ENCODE measurements at places on chromosomes 5 and 9.

DNA sequence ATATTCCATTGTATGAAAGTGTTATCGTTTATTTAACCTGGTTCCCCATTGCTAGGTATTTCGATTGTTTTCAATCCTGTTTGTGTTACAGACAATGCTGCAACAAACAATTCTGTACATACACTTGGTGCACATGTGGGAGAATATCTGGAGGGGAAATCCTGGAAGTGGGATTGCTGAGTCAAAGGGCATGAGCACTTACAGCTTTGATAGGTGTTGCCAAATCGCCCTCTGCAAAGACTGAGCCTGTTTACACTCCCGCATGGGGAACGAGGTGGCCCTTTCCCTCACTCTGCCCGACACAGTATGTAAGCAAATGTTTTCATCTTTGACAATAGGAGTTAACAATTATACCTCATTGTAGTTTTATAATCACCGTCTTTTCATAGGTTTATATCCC is 66.2 kb downstream of the PDE6A start:
- DNase-seq = no peak

- peak; percentile 67 for DNase-seq
Observed at GRCh38 chr9:93132287-93132927, 1.6 kb downstream of the NINJ1 start.

GRCh38 chr9:19643875-19644274 is 145.0 kb downstream of the SLC24A2 start:
- no peak for DNase-seq

DNA sequence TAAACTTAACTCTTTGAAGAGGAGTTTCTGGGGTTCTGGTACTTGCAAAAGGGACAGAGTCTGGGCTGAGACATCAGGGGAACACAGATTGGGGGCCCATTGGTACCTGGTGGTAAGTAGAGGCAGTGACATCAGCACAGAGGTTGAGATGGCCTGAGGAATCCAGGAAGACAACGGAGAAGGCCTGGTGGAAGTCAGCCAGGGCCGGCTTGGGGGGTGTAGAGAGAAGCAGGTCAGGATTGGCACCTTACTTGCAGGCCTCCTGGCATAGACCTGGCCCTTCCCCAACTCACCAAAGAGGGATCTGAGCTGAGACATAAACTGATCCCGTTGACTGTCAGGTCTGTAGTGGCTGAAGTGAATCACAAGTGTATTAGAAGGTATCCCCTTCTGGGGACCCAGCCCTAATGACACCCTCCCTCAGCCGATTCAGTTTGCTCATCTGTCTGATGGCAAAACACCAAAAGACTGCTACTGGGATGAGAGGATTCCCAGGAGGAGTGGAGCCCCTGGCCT is 5.5 kb downstream of the NOL6 start:
- no peak for DNase-seq

DNA sequence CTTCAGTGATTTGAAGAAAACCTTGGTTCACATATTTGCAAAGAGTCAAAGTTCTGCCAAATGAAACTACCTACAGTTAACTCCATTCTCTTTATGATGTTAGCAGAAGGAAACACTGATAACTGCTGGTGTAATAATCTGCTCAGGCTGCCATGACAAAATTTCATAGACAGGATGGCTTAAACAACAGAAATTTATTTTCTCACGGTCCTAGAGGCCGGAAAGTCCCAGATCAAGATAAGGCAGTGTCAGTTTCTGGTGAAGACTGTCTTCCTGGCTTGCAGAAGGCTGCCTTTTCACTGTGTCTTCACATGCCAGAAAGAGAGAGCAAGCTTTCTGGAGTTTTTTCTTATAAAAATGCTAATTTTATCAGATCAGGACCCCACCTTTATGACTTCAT is 102.4 kb upstream of the PARP8 start:
- DNase-seq = no peak

DNA sequence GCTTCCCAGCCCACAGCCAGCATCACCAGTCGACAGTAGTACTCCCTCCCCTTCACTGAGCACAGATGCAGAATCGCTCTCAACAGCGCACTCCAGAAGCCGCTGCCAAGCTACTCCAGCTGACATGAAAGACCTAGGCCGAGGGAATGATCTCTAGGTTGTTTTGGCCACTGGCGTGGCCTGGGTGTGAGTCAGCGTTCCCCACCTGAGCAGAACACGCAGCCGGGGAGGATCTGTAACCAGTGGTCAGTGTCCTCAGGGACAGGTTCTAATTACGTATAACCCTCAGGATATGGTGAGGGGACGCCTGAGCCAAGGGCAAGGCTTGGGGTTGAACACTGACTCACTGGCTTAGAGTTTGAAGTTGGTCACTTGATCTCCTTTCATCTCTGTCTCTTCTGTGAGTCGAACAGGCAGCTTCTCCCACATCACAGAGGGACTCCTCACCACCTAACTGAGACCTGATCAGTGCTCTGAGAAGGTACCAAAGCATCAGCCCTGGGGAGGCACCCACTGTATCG is 76.9 kb upstream of the IL17B start:
- DNase-seq = peak; percentile 69

DNA sequence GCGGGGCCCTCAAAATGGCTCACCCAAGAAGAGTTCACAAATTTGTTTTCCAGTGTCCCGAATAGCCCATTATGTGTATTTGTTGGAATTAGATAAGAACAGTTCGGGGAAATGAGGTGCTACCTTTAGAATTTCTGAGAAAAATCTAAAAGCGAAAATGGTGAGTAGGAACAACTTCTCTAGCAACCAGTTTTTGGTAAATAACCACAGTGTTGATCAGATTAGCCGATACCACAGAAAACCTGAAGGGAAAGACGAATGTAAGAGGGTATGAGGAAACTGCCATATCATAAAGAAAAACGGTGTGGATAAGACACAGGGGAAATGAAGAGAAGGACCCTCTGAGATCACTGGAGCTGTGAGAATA is 31.0 kb downstream of the ADAM19 start:
- DNase-seq = no peak

DNA sequence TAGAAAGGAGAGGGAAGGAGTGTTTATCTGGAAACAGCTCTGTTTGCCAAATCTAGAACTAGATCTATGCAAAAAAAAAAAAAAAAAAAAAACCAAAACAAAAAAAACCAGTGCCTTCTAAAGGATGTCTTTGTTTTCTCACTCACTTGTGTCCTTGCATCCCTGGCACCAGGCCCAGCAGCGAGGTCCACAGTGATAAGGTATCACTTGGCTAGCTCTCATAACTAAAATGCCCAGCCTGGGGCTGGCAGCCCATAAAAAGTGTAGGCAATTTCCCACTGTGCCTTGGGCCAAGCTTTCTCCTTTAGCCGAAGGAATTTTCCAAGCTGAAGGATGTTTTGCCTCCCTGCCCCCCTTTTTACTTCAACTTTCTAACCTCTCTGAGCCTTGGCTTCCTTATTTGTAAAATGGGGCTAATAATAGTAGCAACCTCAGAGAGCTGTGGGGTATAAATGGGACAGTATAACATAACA is 20.8 kb downstream of the RGS3 start:
- no peak for DNase-seq

DNA sequence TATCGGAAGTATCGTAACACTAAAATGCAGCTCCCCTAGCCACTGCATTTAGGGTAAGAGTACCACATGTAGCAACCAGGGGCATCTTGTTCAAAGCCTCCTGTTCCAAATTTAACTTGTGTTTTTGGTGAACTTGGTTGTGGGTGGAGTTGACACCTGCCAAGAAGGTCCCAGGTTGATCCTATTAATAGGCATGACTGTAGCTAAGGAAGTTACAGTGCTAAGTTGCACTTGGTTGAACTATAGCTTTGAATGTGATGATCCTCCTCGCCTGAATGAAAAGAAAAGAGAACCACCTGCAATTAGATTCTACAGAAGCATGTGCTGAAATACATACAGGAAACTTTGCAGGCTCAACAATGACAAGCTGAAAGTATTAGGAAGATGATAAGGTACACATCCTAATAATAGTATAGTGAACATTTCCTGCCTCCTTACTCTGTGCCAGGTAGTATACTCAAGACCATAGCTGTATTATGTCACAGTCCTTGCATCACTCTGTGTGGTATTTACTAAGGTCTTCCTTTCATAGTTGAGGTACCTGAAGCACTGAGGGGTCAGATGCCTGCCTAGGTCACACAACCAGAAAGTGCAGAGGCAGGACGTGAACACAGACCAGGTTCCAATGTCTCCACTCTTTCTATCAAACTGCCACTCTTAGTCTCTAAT is 64.5 kb upstream of the PIP5K1B start:
- no peak for DNase-seq

GRCh38 chr5:37724395-37725125 is 115.3 kb downstream of the GDNF start:
- peak; percentile 27 for DNase-seq

GRCh38 chr9:126122901-126123616 is 203.6 kb upstream of the MVB12B start:
- DNase-seq = no peak

- peak; percentile 94 for DNase-seq
Observed at GRCh38 chr5:150789943-150790611, 11.5 kb downstream of the SMIM3 start.

DNA sequence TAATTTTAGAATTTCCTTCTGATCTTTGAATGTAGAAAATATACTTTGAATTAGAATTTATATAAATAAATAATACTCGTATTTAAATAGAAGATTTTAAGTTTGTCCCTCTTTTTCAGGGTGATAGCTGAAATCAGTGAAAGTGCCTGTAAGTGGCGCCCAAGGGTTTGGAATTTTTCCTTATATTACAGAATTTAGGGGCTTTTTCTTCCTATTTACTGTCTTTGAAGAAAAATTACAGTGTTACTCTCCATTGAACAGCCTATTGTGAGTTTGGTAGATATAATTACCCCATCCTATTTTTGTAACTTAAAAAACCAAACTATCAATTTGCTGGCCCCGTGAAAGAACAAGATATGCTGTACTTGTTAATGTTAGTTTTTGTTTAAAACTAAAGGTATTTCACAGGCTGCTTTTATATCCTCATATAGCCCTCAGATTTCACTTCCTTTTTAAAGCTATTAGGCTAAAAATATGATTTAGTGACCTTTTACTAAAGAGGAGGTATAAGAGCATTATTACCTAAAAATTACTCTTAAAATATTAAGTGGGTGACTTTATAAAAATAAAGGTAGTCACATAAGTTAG is 3.2 kb downstream of the MAP3K1 start:
- peak; percentile 4 for DNase-seq

GRCh38 chr9:16866587-16866986 is 3.9 kb downstream of the BNC2 start:
- no peak for DNase-seq
